ENCODE measurements at places on chromosomes 11 and 22.

GRCh38 chr11:95943546-95943945 lies 19.6 kb upstream of the MTMR2 start:
- DNase-seq, result no peak

GRCh38 chr11:129738242-129738641 lies 77.4 kb upstream of the TMEM45B start:
- no peak for DNase-seq

GRCh38 chr11:17400048-17400775 lies 11.8 kb upstream of the KCNJ11 start:
- DNase-seq, result no peak

- peak; percentile 61 for DNase-seq
These were observed 10.2 kb downstream of the PACS1 start for GRCh38 chr11:66080055-66080817.

DNA sequence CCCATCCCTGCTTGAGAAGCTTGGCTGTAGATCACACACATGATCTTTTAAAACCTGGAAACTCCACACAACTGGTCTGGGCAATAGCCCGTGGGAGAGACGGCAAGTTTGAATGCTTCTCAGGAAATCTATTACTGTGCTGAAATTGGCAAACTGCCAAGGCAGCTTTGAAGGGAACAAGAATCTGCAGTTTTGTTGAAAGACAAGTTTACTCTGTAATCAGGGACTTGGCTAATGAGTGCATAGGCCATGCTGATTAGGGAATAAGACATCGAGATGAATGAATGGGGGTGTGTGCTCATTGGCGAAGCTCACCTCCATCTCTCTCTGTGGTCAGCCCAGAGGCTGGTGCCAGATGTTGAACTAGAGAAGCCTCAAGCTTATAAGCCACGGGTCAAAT lies 218.8 kb downstream of the HIPK3 start:
- no peak for DNase-seq

DNA sequence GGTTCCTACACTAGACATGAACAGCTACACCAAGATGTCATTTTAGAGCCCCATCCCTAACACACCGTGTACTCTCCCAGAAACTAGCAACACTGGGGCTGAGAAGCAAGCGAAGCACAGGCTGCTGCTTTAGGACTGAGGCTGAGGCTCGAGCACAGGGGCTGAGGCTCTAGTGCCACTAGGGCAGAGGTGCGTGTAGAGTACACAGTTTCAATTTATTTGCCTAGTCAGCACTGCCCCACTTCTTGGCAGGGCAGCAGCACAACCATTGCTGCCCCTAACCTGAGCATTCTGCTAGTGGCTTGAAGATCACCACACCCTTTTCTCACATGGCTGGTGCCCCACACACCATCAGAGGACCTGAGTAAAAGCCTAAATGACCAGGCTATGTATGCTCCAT lies 713.2 kb downstream of the LRRC4C start:
- no peak for DNase-seq

GRCh38 chr11:38305682-38306081 lies 1707.6 kb upstream of the RAG2 start:
- no peak for DNase-seq

GRCh38 chr22:39212721-39213376 lies 31.9 kb downstream of the PDGFB start:
- DNase-seq, result no peak

DNA sequence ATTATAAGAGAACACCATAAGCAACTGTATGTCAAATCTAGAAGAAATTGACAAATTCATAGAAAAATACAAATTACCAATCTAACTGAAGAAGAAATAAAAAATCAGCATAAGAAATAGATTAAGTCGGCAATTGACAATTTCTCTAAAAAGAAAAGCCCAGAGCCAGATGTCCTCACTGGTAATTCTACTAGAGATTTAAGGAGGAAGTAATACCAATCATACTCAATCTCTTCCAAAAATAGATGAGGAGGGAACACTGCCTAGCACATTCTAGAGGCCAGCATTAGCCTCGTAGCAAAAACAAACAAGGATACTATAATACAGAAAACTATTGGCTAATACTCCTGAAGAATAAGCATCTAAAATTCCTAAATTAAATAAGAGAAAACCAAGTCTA lies 40.4 kb upstream of the IGLL5 start:
- DNase-seq, result no peak

GRCh38 chr11:22878039-22878438 lies 17.8 kb upstream of the CCDC179 start:
- no peak for DNase-seq
